ENCODE measurements at places on chromosomes 12 and 14.

GRCh38 chr12:15602051-15602672 lies 187.0 kb downstream of the EPS8 start:
- DNase-seq: no peak

- DNase-seq: no peak
Observed at GRCh38 chr12:53733807-53734200, 6.6 kb upstream of the CALCOCO1 start.

DNA sequence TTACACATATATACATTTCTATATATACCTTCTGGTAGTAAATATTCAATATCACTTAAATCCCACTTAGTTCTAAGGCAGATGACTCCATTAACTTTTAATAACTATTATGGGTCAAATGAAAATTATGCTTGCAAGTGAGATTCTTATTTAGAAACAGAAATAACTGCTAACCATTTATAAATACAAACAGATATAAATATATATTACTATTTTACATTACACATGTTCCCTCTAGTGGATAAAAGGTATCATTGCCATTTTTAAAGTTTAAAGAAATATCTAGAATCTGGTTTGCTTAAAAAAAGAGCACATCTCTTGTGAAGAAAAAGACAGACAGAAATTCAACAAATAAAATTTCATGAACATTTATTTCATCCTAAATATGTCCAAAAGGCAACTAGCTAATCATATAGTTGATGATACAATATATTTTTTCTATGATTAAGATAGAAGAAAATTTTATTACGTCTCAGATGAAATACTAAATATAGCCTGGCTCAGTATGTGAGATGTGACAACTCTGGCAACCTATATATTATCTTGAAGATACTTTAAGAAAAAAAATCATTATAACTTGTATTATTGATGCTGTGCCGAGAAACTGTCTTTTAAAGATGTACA lies 11.7 kb upstream of the RAD51AP1 start:
- DNase-seq: no peak

DNA sequence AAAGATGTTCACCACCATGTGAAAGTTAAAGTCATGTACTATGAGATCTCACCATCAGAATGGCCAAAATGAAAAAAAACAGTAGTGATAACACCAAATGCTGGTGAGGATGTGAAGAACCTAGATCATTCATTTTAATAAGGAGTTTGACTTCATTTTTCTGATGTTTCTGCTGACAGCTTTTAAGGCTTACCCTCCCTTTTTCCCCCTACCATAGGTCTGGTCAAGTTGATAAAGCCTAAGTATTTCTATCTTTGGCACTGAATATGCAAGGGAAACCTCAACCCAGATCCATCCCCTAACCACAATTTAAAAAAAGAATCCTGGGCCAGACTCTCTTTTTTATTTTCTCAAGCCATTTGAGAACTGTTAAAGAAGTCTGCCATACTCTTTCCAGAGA lies 689.6 kb upstream of the FOXG1 start:
- DNase-seq: no peak

- no peak for DNase-seq
Observed at GRCh38 chr14:105123064-105123665, 45.4 kb downstream of the JAG2 start.

GRCh38 chr14:38567703-38568102 lies 311.8 kb upstream of the CLEC14A start:
- no peak for DNase-seq

DNA sequence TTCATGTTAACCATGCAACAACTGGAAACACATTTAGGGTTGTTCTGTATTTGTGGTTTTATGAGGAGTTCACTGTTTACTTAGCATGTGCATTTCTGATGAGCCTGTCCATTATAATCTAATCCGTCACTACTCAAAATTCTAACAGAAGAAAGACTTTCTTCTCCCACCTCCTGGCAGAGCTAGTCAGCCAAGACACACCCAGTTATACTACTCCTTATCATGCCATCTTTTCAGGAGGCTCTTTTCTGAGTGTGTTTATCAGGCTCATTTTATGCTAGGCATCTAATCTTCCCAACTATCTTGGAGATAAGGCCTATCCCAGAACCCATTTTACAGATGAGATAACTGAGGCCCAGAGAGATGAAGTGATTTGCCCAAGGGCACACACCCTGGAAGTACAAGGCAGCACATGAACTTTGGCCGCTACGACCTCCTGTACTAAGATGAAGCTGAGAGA lies 10.4 kb upstream of the MED13L start:
- no peak for DNase-seq

DNA sequence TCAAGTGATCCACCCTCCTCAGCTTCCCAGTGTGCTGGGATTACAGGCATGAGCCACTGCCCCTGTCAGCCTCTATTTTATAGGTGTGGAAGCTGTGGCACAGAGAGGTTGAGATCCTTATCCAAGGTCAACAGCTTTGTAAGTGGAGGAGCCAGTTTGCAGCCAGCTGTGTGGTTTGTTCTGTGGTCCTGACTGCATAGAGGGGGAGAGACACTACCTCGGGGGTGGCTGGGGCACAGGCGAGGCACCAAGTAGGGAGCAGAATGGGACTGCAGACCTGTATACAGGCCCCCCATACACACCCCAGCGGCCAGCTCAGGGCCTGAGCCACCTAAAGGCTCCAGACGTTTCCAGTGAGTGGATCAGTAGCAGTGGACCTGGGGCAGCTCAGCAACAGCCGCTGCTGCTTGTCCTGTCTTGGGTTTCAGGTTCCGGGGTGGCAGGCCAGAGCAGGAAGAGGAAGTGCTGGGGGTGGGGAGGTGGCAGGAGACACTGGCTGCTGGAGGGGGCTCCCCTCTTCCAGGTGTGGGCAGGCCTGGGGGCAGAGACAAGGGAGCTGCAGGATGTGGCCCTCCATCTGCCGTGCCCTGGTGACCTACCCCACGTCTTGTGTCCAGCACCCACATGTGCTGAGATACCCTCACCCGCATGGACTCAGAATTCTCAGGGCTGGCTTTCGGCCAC lies 11.0 kb downstream of the ORAI1 start:
- no peak for DNase-seq

DNA sequence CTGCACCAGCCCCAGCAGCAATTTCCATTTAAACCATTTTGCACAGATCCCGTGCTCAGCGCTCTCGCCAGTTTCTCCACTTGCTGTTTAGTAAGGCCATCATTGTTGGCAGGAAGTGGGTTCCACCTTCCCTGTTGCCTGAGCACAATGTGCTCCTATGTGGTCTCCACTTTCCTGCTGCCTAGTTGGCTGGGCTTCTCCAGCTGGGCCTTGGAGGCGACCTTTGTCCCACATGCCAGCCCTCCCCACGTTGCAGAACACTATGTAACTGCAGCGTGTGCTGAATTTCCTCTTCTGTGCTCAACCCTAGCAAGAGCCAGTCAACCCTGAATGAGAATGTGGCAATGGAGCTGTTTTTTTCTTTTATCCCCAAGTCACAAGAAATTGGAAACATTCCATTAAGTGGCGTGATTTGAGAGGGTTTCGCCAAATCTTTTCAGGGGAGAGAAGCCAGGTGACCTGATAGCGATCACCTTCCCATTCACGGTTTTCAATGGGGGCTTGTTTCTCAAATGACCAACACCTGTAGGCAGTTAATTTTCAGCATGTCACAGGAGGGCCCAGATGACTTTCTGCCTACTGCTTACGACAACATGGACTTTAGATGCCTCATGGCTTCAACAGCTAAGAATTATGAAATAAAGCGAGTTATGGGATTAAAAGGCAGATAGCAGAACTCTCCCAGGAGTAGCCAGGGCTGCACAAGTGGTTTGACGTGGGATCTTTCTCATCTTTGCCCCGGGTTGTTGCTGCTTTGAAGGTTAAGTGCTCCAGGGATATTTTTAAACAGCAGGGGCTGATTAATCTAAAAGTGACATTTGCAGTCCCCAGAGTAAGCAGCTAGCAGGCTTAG lies at the start of gene ACACB:
ACACB (plus strand) TSS at position 830 of the 853 bp plus-strand sequence. CDS start 22,819 bp downstream, outside the sequence.
- no peak for DNase-seq

DNA sequence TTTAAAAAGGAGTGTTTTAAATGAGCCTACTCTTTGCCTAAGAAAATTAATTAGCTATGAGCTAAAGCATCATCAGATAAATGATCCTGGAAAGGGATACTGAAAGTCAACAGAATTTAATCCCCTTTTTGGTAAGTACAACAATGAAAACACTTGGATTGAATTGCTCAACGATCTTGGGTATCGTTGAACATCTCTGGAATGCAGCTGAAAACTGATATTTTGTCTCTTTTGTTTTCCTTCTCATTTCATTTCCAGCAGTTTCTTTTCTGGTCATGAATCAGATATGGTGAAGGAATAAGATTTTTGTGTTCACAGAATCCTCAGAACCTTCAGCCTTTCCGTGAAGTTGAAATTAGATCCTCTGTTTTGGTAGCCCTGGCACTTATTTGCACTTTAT lies 771.2 kb downstream of the FSCB start:
- no peak for DNase-seq

- no peak for DNase-seq
Observed at GRCh38 chr14:90545966-90546751, 149.3 kb downstream of the CALM1 start.

- no peak for DNase-seq
Observed at GRCh38 chr12:15205341-15206010, 15.7 kb downstream of the RERG start.

DNA sequence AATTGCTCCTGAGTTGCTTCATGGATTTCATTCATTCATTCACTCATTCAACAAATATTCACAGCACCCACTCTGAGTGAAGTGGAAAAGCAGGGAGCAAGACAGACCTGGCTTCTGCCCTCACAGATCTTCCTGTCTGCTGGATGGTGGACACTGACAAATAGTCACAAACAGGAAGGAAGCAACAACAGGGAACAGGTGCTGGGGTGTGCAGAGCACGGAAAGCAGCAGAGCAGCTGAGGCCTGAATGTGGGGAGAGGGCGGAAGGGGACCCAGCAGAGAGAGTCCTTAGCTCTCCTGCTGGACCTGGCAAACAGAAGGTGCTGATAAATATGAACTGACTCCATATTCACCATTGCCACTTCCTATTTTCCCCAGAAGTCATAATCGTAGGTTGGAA lies 54.4 kb downstream of the SETD3 start:
- no peak for DNase-seq

- DNase-seq: no peak
Observed at GRCh38 chr12:127655691-127656090, 611.3 kb upstream of the TMEM132C start.

- no peak for DNase-seq
Observed at GRCh38 chr12:19144985-19145384, 15.5 kb downstream of the PLEKHA5 start.

DNA sequence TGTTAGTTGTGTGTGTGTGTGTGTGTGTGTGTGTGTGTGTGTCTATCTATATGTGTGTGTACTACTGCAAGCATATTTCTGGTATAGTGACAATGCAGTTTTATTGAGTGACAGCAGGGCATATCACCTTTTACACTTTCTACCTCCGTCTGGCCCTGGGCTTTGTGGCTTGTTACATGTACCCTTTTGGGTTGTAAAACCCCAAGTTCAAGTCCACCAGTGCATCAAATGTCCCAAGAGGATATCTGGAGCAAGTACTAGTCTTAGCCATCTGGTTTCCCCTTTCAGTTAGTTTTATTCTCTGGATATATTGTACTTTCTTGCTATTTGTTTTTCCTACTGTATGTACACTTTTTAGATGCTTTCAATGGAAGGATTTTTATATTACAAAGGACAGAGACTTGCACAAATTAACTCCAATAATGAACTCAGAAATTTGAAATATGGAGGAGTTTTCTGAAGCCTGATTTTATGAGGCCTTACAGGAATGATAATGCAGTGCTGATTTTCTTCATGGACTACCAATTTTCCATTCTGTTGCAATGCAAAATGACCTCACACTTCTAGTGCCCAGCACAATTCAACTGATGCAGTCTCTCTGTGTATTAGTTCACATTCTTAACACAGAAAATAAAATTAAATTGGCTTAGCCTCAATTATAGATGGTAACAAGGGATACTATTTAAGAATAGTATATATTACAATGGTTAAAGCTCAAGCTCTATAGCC lies 29.1 kb downstream of the SLC16A7 start:
- DNase-seq: no peak

DNA sequence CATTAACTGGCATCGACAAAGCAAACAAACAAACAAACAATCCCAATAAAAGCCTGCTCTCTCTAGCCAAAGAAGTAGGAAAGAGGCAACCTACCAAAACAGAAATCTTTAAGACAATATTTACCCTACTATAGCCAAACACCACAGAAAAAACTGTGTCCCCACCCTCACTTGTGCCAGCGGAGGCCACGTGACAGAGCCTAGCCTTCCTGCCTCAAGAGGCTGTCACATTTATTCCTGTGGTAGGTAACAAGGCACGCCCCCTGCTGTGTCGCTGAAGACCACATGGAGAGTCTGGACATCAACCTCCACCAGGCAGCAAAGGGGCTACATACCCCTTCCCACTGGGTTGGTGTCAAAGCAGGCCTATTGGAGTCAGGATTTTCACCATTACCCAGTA lies 148.1 kb downstream of the LMNTD1 start:
- no peak for DNase-seq

- no peak for DNase-seq
Observed at GRCh38 chr12:53343449-53343848, 7.3 kb upstream of the SP7 start.

GRCh38 chr12:71958993-71959578 lies 20.4 kb downstream of the TPH2 start:
- no peak for DNase-seq

GRCh38 chr12:42426746-42427145 lies 100.8 kb downstream of the PPHLN1 start:
- DNase-seq: no peak

DNA sequence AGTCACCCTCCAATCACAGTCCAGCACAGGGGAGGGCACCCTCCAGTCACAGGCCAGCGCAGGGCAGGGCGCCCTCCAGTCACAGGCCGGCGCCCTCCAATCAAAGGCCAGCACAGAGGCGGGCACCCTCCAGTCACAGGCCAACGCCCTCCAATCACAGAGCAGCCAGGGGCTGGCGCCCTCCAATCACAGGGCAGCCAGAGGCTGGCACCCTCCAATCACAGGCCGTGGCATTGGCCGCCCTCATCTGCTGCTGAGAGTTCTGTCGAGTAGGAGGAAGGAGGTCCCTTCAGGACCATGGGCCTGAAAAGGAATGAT lies 26.6 kb downstream of the DDX51 start:
- DNase-seq: no peak

DNA sequence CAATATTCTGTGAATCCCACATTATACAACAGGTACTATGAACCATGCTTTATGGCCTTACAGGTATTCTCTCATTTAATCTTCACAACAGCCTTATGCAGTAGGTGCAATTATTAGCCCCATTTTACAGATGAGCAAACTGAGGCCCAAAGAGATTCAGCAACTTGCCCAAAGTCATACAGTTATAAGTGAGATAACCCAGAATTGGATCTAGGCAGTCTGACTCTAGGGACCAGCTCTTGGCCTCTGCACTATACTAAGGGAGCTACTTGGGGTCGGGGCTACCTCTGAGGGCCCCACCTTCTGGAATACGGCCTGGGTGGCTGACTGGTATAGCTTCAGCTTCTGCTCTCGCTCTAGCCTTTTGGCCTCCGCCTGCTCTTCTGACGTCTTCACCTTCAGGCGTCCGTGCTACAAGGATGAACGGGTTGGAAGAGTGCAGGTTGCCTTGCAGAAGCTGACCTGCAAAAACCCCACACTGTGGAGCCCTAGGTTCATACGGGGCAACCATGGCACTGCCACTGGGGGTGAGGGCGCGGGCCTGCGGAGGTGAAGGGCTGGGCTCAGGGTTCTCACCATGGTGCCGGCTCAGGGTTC lies 762 bp downstream of the RABGGTA start:
- no peak for DNase-seq
